ENCODE measurements at places on chromosomes 3 and 15.

- DNase-seq, result no peak
- H3K27me3 ChIP-seq, result no peaks in the 10 kb centered on the region
- H3K4me3 ChIP-seq, result no peak overlapping the region
- H3K4me1 ChIP-seq, result no peaks in the 10 kb centered on the region
- no peaks in the 10 kb centered on the region for H3K36me3 ChIP-seq
- H3K27ac ChIP-seq, result no peak overlapping the region
Measured at GRCh38 chr3:14719006-14719405, 44.1 kb downstream of the C3orf20 start.

DNA sequence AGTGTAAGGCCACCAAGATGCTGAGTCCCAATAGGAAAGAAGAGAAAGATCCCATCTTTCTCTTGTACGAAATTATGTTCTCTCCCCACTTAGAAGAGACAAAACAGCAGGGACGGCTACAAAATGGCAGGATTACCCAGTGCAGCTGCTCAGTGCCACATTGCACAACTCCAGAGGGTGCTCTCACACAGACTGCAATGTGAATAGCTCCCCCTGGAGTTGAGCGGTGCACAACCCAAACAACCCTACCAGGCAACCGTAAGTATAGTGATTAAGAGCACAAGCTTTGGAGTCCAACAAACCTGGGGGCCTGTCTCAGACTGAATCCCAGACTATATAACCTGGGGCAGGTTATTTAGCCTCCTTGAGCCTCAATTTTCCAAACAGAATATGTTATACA lies 3.1 kb upstream of the BHLHE40 start:
- H3K27ac ChIP-seq, result no peak overlapping the region
- peaks cover 12% of the 10 kb centered on the region for H3K4me1 ChIP-seq
- no peaks in the 10 kb centered on the region for H3K27me3 ChIP-seq
- peak; percentile 18 for DNase-seq

DNA sequence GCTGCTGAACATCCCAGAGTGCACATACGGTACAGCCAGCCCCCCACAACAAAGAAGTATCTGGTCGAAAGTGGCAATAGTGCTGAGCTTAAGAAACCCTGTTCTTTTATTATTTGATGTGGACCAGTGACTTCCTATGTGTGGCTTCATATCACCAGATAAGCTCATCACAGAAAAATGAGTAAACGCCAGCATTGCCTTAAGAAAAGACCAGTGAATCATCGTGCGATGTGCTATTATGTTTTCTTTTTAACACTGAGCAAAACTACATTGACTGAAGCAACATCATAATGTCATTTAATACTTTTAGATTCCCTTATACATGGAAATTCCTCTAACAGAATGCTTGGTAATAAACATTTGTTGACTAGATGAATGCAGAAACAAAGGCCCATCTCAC lies 45.2 kb upstream of the ARRDC4 start:
- H3K27me3 ChIP-seq, result no peaks in the 10 kb centered on the region
- H3K4me1 ChIP-seq, result no peaks in the 10 kb centered on the region
- no peak overlapping the region for H3K27ac ChIP-seq
- DNase-seq, result no peak
- no peaks in the 10 kb centered on the region for H3K36me3 ChIP-seq

DNA sequence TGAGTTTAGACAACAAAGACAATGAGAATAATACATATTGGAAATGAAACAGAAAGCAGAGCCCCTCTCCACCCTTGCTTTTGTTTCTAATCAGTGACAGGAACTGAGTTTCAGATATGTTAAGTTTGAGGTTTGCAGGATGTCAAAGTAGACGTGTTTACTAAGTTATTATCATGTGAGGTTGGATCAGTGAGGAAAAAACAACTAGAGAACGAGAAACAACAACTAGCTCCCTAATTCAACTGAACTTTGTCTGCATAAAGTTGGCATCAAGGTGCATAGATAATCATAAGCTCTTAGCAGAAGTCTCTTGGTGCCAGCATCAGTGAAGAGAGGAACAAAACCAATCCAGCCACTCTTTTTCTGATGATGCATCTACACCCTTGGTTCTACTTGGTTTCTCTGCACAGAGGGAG lies 491.1 kb upstream of the NR2F2 start:
- H3K4me3 ChIP-seq, result no peak overlapping the region
- peak overlapping the region; percentile 24 for H3K27ac ChIP-seq
- no peaks in the 10 kb centered on the region for H3K27me3 ChIP-seq
- no peak for DNase-seq

DNA sequence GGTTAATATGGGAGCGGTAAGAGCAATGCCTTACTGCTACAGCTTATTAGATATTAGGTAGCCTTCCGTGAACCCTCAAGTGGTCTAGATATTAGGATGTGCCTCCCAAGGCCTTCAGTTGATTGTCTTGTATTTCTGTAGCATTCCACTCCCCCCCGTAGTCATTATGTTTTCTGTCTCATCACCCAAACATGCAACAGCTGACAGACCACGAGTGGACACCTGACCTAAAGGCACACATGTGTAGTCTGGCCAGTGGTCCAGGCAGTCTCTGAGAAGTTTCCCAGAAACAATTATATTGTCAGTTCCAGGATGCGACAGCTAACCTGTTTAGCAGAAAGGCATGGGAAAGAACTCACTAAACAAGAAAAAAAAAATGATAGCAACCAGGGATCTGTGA lies 1000.9 kb downstream of the AGBL1 start:
- H3K27me3 ChIP-seq, result no peaks in the 10 kb centered on the region
- no peaks in the 10 kb centered on the region for H3K4me1 ChIP-seq
- no peak overlapping the region for H3K27ac ChIP-seq

Data from naive thymus-derived CD4-positive, alpha-beta T cell (primary cell).